ENCODE measurements at places on chromosomes 6 and 20.

- DNase-seq: no peak
These were observed 31.2 kb downstream of the PARD6B start for GRCh38 chr20:50762435-50763220.

- no peak for DNase-seq
These were observed 12.8 kb upstream of the DTNBP1 start for GRCh38 chr6:15675536-15676220.

- DNase-seq: no peak
These were observed 18.6 kb downstream of the MTG2 start for GRCh38 chr20:62201173-62202082.

DNA sequence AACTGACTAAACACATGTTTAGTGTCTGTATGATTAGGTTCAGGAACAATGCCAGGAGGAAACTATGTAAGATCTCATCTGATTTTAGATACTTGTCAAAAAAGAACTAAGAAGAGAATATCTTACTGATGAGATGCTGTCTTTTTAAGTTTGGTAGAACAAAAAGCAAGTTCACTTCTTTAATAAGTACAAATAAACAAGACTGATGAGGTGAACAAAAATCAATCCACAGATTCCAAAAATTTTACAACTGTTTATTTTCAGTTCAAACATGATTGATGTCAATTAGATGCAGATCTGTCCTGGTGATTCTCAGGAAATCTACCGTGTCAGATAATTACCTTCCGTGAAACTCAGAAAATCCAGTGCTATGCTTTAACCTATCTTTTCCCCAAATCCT is 24.9 kb downstream of the EPHA7 start:
- no peak for DNase-seq

GRCh38 chr6:132932588-132932987 is 118.2 kb downstream of the RPS12 start:
- no peak for DNase-seq
